ENCODE measurements at places on chromosomes 4 and X.
A peak's percentile ranks its signal among the peaks of the same experiment; 100 is the strongest.

GRCh38 chrX:40755291-40756249 lies 20.2 kb upstream of the MED14 start:
- no peak for DNase-seq

DNA sequence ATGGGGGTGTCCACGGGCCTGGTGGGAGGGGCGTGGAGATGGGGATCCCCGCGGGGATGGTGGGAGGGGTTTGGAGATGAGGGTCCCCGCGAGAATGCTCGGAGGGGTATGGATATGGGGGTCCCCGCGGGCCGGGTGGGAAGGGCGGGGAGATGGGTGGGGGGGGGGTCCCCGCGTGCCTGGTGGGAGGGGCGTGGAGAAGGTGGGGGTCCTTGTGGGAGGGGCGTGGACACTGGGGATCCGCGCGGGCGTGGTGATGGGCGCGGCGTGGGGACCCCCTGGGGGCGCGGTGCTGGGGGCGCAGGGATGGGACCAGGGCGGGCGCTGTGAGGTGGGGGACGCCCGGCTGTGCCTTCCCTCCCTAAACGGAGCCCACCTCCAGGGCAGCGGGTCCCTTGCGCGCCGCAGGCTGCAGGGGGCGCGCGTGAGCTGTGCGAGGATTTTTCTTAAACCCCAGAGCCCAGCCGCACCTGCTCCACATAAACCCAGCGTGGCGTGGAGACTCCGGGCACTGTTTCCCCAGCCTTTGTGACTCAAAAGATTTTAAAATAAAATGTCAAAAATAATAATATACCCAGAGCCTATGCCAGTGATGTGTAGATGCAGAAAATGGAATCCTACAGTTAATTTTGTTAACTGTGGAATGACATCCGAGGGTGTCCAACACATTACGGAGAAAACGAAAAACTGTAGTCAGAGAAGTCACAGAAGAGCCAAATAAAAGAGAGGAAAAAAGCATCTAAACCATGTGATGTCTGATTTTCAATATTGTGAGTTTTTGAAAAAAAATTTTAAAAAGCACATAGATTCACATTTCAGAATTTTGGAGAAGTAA lies 1.5 kb upstream of the ASMTL start:
- peak; percentile 95 for DNase-seq

GRCh38 chrX:100625985-100626491 lies 10.6 kb downstream of the TSPAN6 start:
- no peak for DNase-seq

DNA sequence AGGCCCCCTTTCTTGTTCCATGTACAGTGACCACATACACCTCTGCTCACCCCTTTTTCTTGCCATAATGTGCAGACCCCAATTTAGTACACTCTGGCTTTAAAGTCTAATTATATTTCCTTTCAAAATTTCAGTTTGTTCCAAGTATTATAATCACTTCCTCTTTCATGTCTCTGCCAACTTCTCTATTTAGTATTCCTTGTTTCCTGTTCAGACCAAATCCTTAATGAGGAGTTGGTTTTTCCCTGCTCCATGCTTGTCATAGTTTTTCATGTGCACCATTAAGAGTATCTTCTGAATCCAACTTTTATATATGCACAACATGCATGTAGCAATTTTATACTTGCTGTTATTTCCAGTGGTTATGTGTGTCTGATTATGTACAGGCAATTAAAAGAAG lies 32.3 kb downstream of the USP53 start:
- no peak for DNase-seq

DNA sequence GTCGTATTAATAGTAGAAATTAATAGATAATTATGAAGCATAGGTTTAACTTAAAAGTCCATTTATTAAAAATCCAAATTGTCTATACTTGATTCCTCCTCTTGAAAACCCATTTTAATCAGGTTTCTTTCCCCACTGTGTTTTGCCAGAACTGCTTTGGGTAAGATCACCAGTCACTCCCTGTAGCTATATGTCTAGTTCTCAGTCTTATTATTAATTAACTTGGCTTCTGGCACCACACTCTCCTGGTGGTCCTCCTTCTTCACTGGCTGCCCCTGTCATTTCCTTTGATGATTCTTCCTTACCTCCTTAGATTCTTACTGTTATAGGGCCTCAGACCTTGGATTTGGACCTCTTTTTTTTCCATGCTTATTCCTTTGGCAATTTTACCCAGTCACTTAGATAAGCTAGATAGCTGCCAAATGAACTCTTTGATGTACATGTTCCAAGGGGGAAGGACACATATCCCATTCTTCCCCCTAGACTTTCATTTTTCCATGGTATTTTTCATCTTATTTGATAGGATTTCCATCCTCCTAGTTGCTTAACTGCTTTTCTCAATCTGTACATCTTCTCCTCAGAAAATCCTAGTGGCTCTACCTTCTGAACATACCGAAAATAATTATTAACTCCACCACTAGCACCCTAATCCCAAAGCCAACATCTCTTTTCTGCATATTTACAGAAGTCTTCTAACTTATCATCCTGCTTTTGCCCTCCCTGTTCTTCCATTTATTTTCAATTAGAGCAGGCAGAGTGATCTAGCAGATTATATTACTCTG lies 24.5 kb downstream of the GIMD1 start:
- no peak for DNase-seq

- DNase-seq: no peak
These were observed 42.7 kb downstream of the CNOT6L start for GRCh38 chr4:77776182-77777134.

- DNase-seq: no peak
These were observed 21.9 kb upstream of the EMCN start for GRCh38 chr4:100539706-100540105.

- DNase-seq: no peak
These were observed 42.5 kb upstream of the KCNIP4 start for GRCh38 chr4:21991050-21991449.

DNA sequence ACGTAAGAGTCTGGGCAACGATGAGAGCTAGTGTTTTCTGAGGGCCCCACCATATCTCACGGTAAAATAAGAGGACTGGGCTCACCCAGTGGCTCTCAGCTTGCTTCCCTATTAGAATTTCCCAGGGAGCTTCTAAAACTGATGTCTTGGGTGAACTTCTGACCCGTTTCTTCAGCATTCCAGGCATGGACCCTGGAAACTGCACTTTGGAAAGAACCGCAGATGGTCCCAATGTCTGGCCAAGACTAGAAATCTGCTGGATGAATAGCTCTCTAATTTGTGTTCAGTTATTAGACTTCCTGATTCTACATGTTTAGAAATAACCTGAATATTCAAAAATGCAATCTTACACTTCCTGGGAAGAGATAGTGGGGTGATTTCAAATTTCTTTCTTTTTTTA lies 127.8 kb downstream of the ANOS1 start:
- DNase-seq: no peak

DNA sequence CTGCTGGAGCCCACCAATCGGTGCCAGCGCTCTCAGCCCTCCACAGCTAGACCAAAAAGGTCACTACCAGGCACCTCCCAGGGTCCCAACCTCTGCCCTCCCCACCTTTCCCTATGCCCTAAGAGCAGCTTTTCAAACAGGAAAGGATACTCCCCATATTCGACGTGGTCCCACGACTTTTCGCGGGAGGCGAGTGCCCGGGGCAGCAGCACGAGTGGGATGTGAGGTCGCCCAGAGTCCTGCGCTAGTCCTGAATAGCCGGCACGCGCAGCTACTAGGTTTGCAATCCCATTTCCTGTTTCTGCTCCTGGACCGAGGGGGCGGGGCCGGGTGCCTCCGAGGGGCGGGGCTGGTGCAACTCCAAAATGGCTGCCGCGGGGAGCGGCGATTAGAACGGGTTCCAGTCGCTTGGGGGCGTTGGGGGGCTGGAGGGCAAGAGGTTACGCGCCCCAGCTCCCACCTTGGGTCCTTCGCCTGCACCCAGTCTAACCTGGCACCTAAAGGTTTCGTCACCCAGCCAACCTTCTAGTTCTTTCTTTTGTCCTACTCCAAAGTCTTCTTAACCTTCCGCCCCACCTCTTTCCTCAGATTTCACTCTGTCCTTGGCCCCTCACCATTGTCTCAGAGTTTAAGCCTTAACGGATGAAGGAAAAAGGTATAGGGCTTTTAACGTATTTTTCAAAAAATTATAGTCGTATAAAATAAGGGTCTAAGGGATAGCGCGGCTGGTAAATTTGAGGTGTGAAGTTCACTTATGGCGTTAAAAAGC lies 85.0 kb upstream of the TENT5D start:
- no peak for DNase-seq

GRCh38 chr4:150781191-150781590 lies 199.2 kb downstream of the MAB21L2 start:
- no peak for DNase-seq

- no peak for DNase-seq
These were observed 32.9 kb upstream of the GPR78 start for GRCh38 chr4:8547108-8547911.

GRCh38 chr4:37815591-37815990 lies 10.9 kb upstream of the PGM2 start:
- DNase-seq: no peak

GRCh38 chr4:53015681-53016080 lies 153.6 kb downstream of the RASL11B start:
- no peak for DNase-seq

DNA sequence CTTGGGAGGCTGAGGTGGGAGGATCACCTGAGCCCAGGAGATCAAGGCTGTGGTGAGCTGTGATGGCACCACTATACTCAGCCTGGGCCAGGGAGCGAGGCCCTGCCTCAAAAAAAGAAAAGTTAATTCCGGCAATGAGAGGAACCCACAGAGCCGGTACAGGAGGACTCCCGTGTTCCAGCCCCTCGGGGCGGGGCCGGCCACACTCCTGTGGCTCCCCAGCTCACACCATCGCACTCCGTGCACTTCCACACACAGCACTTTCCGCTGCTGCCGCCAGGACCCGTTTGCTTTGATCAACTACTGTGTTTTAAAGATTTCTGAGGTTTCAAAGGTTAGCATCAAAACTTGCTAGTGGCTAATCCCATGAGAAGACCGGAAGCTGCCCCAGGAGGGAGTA lies 171.7 kb downstream of the AFAP1 start:
- DNase-seq: no peak

DNA sequence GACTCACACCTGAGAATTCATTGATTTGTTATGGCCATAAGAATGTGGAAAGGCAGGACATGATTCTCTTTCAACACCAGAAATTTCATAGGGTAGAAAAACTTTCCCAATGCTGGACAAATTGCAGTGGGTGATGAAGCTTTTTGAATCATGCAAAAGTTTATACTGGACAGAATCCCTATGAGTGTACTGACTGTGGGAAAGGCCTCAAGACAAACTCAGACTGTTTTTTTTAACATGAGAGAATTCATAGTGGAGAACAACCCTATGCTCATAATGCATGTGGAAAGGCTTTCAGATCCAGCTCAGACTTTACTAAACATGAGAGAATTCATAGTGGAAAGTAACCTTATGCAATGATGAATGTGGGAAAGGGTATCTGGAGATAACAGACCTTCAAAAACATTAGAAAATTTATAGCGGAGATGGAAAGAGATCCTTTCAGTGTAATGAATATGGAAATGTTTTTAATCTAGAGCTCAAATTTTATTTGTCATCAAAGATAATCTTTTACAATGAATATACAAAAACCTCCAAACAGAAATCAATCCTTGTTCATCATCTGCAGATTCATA lies 36.2 kb upstream of the MAGED1 start:
- DNase-seq: no peak

Measured in stimulated activated CD4-positive, alpha-beta T cell treated with anti-CD3 and anti-CD28 coated beads, Interleukin-12 subunit alpha, Interleukin-12 subunit beta, amount 100 ng/mL, for 4 hours (primary cell).